ENCODE measurements at places on chromosomes 12 and 14.

GRCh38 chr14:33737446-33737845 lies 213.4 kb downstream of the EGLN3 start:
- DNase-seq: no peak

DNA sequence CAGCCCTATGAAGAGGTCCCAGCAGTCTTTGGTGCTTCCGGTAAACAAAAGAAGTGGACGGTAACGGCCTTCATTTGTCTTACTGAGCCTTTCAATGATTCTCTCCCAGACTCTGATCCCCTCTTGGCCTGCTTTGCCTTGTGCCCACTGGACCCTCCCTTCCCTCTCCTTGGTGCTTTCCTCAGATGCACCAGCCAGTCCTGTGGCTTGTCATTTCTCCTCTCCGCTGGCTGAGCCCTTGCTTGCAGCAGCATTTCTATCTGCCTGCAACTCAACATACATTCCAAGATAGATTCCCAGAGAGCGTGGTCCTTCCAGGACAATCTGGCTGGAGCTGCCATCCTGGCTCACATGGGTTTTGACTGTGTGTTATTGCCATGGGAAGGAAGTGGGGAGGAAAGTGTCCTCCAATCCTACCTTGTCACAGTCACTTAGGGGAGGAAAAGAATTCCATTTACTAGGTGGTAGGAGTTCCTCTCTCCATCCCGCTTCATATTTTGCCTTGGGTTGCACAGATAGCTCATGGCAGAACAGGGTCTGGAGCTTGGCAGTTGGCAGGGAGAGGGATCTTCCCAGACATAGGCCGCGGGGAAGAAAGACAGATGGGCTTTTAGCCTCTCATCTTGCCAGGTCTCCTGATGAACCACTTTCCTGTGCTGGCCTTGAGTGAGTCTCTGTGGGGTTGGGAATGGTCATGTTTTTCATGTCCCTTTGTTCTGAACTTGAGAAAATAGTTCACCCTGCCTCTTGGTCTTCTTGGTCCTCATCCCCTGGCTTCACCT lies 92.8 kb upstream of the KCNA1 start:
- DNase-seq: no peak

DNA sequence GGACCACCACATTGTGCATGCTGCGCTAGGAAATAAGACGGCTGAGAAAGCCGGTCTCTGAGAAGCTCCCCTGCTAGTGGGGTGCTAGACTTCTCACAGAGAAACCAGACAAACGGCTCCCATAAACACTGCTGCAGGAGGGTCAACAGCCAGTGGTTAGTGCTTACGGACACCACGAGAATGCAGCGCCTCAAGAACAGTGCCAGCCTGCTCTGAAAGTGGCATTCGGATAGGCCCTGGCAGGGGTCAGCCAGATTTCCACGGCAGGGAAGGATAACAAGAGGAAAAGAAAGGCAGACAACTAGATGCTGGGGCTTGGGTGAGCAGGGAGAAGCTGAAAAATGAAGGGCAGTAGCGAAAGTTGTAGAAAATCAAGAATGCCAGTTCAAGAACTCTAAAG lies 26.4 kb downstream of the PPTC7 start:
- no peak for DNase-seq

- DNase-seq: no peak
Measured at GRCh38 chr12:95922231-95922630, 20.2 kb downstream of the CCDC38 start.

GRCh38 chr12:95429172-95429510 lies 44.8 kb upstream of the METAP2 start:
- no peak for DNase-seq

- no peak for DNase-seq
Measured at GRCh38 chr14:24232645-24233537, at the start of gene GMPR2. Gene GMPR2 (plus strand): TSS chr14:24232929. CDS start chr14:24233254, 325 bp downstream.

DNA sequence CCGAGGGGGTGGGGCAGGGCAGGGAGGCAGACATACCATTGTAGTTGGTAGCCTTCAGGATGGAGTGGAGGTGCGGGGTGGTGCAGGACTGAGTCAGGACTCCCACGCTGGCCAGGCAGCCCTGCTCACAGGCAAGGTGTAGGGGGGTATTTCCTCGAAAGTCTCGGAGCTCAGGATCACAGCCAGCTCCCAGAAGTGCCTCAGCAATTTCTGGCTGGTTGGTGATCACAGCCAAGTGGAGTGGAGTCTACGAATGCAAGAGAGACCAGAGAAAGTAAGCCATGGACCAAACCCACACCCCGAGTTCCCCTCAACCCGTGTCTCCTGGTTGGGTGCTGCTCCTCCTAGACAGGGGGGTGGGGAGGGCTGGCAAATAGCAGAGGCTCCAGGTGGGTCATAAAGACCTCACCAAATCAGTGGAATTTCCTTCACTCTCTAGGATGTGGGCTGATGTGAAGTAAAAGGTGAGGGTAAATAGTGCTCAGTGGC lies 1.4 kb downstream of the NFKBIA start:
- DNase-seq: no peak

- DNase-seq: no peak
Measured at GRCh38 chr12:98453070-98453469, 62.3 kb upstream of the TMPO start.

Measured in T47D (cell line).